ENCODE measurements at places on chromosomes 1 and 21.

DNA sequence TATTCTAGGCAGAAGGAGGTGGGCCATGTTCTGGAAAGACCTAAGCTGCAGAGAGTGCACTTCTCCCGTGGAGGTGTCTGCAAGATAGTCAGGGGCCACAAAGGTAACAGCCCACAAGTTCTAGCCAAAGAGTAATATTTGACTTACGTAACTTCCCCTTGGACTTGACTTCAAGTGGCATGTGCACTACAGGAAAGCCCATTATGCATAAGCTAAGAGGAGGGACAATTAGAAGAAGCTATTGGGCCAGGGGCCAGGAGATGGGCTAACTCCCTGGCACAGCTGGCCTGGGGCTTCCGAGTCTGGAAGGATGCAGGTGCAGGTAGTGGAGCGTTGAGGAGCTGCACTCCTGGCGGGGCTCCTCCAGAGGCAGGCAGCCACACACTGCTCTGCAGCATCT lies 58.3 kb downstream of the ERG start:
- no peak for DNase-seq

- no peak for DNase-seq
Measured at GRCh38 chr1:48688102-48688760, 88.5 kb downstream of the BEND5 start.

- no peak for DNase-seq
Measured at GRCh38 chr1:174189428-174190062, 30.2 kb downstream of the RABGAP1L start.

- no peak for DNase-seq
Measured at GRCh38 chr21:15522148-15522547, 207.6 kb upstream of the USP25 start.

DNA sequence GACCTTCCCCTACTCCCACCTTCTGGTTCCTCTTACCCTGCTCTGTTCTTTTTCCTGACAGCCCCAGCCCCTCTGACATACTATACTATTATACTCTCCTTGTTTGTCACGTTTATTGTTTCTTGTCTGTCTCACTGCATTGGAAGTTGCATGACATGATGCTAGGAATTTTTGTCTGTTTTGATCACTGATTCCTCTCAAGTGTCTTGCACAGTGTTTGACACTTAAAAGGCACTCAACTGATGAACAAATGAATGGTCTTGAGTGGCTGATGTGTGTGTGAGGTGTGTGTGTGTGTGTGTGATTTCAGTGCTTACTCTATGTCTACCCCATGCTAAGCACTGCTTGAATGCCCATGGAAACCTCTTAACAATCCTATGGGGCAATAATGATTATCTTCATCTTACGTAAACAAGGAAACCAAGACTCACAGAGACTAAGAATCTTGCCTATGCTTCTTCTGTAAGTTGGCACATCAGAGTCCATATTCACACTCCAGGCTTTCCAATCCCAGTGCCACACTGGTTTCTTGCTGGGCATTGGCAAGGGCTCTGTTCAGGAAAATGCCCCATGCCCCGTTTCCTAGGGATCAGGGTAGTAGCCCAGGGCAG lies 59.7 kb downstream of the ATP1A1 start:
- DNase-seq = no peak

DNA sequence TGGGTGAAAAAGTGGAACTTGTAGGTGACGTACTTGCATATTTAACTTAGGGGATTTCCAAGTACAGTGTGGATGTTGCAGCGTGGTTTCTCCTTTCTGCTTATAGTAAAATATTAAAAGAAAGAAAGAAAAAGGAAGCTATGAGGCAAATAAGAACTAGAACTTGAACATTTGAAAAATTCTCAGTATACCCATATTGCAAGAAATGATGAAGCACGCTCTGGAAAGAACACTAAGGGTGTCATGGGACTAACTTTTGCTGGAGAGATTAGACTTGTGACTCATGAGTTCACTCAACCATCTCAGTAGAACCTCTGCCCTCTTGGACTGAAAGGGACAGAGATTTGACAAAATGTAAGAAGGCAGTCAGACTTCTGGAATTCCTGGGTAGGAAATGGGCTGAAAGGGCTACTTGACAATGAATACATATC lies 704.5 kb upstream of the ADGRL4 start:
- peak; percentile 33 for DNase-seq

DNA sequence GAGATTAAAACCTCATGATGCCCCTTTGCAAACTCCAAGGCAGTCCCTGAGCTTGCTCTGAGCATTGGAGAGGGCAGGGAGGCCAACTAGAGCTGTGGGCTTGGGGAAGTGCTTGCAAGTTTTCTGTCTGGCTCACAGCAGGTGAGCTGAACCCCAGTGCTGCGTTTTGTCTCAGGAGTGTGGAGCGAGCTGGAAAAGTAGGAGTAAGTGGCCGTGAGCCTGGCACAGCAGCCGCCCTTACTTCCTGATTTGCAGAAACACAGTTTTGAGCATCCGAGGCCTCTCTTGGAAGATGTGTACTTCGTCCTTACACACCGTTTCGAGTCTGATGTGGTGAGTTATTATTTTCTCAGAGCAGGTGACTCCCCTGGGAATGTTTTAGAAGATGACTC lies 221.2 kb upstream of the C1orf174 start:
- no peak for DNase-seq

GRCh38 chr1:151829352-151830046 lies 2.1 kb downstream of the RORC start:
- DNase-seq = no peak

GRCh38 chr1:169309178-169310166 lies 58.1 kb downstream of the NME7 start:
- no peak for DNase-seq

DNA sequence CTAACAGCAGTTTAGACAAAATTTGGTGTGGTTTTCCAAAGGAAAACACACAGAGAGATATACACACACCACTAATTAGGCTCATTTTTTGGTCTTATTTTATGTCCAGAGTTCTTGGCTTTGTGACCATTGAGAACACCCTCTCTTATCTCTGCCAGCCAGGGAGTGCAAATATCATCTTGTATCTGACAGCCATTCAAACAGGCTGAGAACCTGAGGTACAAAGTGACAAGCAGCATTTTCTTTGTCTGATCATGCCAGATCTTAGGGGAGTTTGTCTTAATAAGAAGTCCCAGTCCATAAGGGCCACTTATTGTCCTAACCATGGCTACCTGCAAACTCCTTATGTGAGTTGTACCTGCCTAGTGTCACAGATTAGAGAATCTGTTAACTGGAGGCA lies 1165.2 kb downstream of the BRINP3 start:
- DNase-seq = no peak

- DNase-seq = no peak
Measured at GRCh38 chr1:114270282-114270681, 116.6 kb upstream of the SYT6 start.

- DNase-seq = peak; percentile 72
Measured at GRCh38 chr1:190067592-190067991, 410.1 kb downstream of the BRINP3 start.

- no peak for DNase-seq
Measured at GRCh38 chr1:185650602-185651230, 83.5 kb upstream of the HMCN1 start.

DNA sequence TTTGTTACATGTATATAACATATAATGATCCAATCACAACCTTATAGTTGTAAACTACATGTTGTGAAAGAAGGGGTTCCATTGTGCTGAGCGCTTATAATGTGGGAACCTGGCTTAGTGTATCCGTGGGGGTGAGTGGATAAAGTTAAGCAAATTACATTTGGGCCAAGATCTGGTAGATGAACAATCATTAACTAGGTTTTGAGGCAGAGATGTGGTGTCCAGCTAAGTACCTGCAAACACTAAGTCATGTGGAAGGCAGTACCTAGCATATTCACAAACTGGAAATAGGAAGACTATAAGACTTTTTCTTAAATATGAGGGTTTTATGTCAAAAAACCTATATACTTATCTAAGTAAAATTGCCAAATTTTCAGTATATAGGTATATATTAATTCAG lies 167.2 kb upstream of the PDE4B start:
- no peak for DNase-seq

GRCh38 chr1:45883658-45884057 lies 80.2 kb downstream of the MAST2 start:
- DNase-seq = peak; percentile 52

GRCh38 chr1:61504852-61505390 lies 220.0 kb downstream of the TM2D1 start:
- peak; percentile 41 for DNase-seq

DNA sequence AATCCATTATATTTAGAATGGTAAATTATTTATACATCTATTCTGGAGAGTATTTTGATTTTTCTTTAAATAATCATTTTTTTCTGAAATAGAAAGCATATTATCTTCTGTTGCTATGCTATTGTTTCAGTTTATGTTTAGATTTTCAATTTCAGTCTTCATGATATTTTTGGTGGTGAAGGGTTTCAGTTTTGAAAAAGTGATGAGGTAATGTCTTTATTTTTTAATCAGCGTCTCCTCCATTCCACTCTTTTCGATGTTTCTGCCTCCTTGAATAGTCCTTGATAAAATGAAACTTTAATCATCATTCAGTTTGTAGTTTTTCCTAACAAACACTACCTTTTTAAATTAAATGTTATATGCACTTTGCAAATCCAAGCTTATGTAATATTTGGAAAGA lies 428.6 kb downstream of the PTPRC start:
- no peak for DNase-seq

DNA sequence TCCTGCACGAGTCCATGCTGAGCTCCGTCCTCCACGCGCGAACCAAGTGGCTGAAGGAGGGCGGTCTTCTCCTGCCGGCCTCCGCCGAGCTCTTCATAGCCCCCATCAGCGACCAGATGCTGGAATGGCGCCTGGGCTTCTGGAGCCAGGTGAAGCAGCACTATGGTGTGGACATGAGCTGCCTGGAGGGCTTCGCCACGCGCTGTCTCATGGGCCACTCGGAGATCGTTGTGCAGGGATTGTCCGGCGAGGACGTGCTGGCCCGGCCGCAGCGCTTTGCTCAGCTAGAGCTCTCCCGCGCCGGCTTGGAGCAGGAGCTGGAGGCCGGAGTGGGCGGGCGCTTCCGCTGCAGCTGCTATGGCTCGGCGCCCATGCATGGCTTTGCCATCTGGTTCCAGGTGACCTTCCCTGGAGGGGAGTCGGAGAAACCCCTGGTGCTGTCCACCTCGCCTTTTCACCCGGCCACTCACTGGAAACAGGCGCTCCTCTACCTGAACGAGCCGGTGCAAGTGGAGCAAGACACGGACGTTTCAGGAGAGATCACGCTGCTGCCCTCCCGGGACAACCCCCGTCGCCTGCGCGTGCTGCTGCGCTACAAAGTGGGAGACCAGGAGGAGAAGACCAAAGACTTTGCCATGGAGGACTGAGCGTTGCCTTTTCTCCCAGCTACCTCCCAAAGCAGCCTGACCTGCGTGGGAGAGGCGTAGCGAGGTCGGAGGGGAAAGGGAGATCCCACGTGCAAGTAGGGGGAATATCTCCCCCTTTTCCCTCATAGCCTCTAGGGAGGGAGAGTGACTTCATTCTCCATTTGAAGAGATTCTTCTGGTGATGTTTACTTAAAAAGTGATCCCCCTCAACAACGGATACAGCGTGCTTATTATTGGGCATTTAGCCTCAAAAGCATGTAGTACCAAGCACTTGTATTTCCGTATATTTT lies 991 bp downstream of the PRMT6 start:
- DNase-seq = peak; percentile 51

DNA sequence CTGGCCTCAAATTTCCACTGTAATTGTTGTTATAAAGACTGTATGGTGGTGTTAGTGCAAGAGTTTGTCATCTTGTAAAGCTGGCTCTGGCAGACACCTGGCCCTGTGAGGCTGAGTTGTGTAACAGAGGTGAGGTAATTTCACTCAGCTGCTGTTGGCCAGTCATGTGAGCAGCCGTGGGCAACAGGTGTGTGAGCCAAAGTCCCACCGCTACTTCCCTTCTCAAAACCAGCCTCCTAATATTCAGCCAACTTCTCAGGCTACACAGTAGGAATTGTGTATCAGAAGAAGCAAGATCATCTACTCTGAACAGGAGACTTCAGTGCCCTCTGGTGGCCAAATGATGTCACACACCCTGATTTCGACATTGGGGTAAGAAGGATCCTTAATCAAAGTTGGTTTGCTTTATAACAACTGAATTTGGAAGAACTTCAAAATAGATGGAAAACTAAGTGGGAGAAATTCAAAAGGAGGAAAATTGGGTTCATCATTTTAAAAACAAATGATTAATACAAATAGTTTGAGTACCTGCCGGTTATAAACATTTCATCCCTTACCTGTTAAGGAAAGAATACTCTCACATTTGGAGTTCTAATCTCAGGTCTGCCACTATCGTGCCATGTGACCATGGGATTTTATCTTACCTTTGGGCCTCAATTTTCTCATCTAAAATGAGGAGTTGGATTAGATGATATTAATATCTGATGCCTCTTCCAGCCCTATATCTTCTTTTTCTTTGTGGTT lies 2.6 kb upstream of the CREG1 start:
- peak; percentile 69 for DNase-seq

- DNase-seq = no peak
Measured at GRCh38 chr21:37118187-37118826, 45.3 kb downstream of the TTC3 start.

DNA sequence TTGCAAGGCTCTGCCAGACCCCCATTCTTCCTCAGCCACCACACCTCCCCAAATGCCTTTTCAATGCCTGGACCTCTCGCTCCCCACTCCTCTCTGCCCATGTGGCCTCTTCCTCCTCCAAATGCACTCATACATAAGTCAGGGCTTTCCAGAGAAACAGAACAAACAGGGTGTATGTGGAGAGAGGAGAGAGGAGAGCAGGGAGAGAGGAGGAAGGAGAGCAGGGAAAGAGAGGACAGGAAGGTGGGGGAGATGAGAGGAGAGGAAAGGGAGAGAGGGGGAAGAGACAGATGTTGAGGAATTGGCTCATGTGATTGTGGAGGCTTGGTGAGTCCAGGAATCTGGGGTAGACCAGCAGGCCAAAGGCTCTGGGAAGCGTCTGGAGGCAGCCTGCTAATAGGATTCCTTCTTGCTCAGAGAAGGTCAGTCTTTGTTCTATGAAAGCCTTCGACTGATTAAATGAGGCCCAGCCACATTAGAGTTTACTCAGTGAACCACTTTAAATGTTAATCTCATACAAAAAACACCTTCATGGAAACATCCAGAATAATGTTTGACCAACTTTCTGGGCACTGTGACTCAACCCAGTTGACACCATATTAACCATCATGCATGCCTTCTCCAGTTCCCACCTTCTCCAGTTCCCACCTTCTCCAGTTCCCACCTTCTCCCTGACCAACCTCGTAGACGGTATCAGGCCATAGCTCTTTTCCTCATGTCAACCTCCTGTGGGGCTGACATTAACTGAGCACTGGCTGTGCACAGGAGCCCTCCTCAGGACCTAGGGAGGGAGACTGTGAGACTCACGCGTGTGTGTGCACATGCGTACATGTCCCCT lies 11.3 kb upstream of the LGR6 start:
- no peak for DNase-seq

- DNase-seq = peak; percentile 49
Measured at GRCh38 chr1:17419626-17420328, 19.7 kb downstream of the RCC2 start.

DNA sequence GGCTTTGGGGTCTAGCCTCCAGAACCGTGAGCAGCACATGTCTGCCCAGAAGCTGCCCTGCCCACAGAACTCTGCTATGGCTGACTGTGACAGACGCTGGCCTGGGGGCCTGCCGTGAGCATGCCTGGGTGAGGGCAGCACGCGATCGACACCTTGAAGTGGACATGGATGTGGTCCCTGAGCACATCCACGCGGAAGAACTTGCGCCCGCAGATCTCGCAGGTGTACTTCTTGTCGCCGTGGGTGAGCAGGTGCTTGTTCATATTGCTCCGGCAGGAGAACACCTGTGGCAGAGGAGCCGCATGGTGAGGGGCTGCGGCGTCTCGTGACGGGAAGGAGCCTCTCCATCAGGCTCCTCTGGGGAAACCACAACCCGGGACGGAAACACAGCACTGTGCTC lies 56.0 kb downstream of the PRDM15 start:
- DNase-seq = no peak

- DNase-seq = peak; percentile 81
Measured at GRCh38 chr1:243850202-243850451, at the start of gene AKT3. Gene AKT3, minus strand, starts transcription at chr1:243850243. Its CDS starts 7,073 bp downstream, at chr1:243843170.

Data from astrocyte of the spinal cord (primary cell).